ENCODE measurements at places on chromosomes 3 and 15.

DNA sequence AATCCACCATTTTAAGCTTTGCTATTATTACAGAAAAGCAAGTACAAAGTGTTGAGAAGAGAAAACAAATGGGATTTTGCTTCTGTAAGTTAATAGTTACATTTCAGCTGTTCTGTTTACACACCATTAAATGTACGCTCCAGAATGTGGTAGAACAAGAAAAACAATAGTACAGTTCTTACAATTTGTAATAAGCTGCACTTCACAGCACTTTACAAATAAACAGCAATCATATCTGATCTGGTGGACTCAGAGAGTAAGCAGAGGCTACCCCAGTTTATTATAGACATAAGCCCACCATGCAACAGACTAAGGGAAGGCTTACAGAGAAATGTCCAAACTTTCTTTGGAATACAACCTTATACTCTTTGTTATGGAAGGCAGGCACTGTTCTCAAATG lies 126.4 kb downstream of the OXSM start:
- DNase-seq = no peak

DNA sequence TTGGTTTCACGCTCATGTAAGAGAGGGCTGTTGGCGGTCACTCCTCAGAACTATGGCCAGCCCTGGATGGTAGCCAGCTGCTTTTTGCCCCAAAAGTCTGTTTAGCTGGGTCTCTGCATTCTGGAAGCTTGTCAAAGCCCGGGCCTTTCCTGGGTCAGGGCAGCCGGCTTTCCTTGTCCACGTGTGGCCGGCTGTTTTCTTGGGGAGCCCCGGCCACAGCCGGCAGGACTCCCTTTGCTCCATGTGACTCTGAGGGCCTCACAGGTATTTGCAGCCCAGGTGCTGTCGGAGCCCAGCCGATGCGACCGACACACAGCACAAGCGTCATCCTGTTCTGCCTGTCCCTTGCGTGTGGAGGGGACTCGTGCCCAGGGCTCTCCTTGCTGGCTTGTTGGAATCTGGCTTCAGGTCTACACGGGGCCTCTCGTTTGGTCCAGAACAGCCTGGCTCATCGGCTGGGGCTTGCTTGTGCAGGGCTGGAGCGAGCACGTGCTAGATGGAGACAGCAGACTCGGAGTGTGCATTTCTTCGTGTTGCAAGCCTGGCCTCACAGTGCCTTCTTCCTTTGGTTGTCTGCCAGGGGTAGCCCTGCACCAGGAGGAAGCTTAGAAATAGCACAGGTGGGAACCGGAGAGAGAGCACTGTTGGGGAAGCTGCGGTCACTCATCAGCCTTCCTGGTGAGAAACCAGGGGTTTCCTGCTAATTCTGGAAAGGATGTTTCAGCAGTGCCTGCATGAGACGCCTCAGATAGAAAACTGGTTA lies 51.5 kb downstream of the PGPEP1L start:
- DNase-seq = no peak

GRCh38 chr15:57772223-57772957 lies 65.9 kb downstream of the POLR2M start:
- peak; percentile 70 for DNase-seq

- DNase-seq = peak; percentile 33
These were observed 90.2 kb downstream of the OSBPL10 start for GRCh38 chr3:31890742-31891469.

DNA sequence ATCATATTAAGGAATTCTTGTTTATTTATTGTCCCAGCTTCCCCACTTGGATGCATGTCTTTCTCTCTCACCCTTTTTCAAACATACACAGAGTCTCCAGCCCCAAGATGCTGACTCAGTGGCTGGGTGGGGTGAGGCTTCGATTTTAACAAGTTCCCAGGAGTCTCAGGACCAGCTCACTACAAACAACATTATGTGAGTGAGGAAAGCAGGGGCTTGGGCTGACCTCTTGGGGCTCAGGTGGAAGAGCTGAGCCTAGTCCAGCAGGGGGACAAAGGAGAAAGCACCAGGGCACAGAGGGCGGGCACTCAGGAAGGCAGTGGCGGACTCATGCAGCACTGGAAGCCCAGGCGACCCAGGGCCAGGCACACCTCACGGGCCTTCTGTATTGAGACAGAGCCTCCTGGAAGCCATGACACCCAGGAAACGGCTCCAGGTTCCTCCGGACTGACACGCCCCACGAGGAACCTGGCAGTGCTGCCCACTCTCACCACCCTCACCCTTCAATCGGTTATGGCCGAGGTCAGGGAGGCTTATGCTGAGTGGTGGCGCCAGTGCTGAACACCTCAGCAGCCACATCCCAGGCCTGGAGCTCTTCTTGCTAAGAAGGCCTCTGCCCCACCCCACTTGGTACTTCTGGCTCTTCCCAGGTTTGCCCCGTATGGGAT lies 97.4 kb downstream of the LRIG1 start:
- no peak for DNase-seq

- no peak for DNase-seq
These were observed 259.5 kb upstream of the LYSMD4 start for GRCh38 chr15:99992611-99993231.

- peak; percentile 99 for DNase-seq
These were observed 16.4 kb downstream of the FAM107A start for GRCh38 chr3:58560771-58561311.

- DNase-seq = no peak
These were observed 796.5 kb downstream of the GRM7 start for GRCh38 chr3:7657214-7658112.

DNA sequence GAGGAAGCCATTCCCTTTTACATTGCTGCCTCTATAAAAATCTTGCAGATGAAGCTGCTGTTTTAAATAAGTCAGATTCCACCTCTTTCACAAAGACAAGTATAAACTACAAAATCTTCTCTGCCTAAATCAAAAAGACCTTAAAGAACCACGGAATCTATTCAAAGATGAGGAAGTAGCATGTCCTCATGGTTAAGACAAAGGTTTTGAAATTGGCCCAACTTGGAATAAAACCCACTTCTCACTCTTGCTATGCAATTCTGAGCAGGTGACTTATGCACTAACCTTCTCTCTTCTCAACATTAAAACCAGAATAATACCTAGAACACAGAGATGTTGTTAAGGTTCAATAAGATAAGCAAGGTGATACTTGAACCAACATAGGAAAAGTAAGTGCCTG lies 97.6 kb downstream of the FOXP1 start:
- no peak for DNase-seq

- no peak for DNase-seq
These were observed 271.8 kb downstream of the ZIC1 start for GRCh38 chr3:147680837-147681483.

- no peak for DNase-seq
These were observed 704.8 kb upstream of the CFAP20DC start for GRCh38 chr3:59754456-59755129.

GRCh38 chr3:40801284-40801741 lies 276.6 kb downstream of the ZNF621 start:
- DNase-seq = no peak

DNA sequence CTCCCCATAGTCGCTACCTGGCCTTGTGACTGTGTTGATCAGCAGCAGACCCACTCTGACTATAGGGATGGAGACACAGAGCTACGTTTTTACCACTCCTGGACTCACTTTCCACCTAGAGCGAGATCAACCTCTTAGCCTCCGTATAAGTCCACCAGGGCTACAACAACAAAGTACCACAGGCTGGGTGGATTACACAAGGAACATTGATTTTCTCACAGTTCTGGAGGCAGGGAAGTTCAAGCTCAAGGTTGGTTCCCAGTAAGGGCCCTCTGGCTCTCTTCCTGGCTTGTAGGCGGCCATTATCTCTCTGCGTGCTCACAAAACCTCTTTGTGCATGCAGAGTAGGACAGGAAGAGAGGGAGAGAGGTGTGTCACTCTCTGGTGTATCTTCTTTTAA lies 330.4 kb upstream of the PROK2 start:
- no peak for DNase-seq

DNA sequence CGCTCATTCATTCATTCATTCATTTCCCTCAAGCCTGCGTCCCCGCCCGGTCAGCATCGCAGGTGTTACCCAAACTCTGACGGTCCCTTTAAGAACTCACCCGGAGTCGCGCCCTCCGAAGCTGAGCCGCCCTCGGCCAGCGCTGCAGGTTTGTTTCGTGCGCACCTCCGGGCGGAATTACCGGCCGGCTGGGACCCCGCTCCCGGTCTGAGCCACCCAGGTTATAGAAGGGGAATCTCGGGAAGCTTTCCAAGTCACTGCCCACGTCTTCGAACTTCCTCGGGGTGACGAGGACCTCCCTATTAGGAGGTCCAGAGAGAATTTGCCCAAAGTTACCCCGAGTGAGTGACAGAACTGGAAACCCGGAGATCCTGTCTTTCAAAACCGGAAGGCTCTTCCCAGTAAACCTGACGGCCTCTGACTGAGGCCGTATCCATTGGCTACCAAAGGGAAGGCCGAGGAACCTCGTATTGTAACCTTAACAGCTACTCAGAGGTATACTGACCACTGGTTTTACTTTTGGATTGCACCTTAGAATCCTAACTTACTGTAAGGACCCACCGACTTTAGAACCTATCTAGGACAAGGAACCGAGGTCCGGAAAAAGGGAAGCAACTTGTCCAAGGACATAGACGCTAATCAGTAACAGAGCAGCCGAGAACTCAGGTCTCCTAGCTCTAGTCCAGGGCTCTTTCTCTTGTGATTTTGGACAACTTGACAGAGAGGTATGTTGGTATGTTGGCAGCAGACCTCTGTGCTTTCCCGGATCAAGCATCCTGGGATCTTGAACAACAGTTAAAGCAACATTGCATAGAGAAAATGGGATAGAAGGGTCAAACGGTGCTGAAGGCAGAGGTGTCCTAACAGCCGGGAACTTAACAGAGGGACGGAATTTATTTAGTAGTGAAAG lies 788 bp upstream of the DLG1 start:
- DNase-seq = peak; percentile 79

GRCh38 chr3:71862371-71863140 lies 77.6 kb upstream of the PROK2 start:
- no peak for DNase-seq

DNA sequence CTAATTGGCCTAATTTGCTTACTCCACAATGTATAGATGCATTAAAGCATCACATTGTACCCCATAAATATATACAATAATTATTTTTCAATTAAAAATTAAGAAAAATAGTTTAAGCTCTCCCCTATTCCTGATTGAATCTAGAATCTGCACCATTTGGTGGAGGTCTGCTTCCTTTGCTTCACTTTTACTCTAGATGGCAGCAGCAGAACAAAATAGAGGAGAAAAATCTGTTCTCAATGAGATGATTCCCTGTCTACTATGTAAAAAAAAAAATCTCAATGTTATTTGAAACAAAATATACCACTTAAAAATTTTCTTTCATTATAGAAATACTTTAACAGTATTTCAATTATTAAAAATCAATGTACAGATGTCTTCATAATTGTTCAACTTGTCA lies 109.6 kb upstream of the FXR1 start:
- DNase-seq = peak; percentile 39

DNA sequence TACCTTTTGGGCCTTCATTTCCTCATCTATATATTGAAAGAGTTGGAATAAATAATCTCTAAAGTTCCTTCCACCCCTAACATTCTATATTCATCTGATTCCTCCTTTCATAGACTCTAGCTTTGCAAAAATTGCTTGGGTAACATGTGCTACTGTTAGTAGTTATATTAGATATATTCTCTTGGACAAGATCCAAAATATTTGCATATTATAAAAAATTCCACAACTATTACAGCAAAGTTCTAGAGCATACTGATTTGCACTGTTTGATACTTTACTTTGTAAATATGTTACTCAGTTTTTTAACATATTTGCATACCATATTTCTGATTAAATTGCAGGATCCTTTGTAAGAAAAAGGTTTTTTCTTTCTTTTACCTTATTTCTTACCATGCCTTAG lies 95.9 kb upstream of the UBE2E2 start:
- no peak for DNase-seq

- DNase-seq = no peak
These were observed 40.2 kb upstream of the ARF4 start for GRCh38 chr3:57637391-57637790.

DNA sequence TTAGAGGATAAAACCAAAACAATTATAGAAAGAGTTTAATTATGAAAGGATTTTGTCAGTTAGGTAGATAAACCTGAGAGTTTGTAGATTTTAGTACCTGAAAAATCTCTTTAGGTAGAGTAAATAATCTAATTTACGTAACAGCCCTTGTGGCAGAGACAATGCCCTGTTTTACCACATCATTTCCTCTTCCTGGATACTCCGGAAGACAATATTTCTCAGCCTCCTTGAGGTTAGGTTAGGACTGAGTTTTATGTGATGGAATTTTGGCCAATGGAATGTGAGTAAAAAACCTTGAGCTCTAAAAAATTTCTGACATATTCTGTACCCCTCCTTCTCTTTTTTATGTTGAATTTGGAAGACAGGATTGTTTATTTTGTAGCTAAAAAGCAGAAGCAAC lies 50.7 kb upstream of the TPRG1 start:
- no peak for DNase-seq

DNA sequence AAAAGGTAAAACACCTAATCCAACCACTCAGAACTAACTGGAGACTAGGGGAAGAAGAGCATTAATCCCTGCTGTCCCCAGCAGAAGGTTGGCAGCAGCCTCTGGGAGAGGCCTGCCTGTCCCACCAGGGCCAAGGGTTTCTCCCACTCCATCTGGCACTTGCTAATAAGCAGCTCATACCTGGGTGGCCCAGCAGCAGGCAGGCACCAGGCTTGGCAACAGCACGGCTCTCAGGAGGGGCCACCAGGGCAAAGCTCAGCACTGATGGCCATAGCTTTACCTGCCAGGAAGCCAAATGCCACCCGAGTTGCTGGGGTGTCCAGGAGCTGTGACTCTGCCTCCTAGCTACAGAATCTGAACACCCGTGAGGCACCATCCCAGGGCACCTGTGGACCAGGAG lies 58.3 kb downstream of the BOC start:
- DNase-seq = no peak

GRCh38 chr3:52185837-52186236 lies 12.1 kb upstream of the ALAS1 start:
- no peak for DNase-seq

DNA sequence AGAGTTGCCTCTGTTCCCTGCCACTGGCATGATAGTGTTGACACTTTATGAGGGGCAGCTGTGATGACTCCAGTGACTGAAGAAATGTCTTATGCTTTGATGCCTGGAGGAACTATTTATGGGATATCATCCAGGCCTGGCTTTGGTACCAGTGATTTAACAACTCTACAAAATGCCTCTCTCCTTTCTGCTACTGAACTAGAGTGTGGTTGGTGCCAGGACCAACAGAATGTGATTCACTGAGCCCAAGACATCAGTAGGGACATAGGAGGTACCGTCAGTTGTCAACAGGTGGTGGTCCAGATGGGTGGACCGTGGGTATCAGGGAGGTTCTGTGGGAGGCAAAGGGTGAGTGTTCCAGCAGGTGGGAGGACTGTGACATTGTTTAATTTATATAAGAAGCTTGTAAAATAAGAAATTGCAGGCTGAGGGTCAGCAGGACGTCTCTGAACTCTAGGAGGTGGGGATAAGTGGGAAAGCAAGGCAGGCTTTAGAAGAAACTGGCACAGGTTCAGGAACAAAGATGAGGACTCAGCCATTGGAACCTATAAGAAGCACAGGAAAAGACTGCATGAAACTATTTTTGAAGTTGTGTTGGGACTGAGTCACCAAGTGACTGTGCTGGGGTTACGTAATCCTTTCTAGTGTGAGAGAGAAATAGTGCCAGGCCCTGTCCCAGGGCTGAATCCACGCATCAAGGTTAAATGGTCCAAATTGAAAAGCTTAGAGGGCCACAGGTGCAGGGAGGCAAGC lies 28.5 kb upstream of the SLC7A14 start:
- DNase-seq = peak; percentile 26
